ENCODE measurements at places on chromosomes 2 and 18.

GRCh38 chr2:41943159-41943558 lies 104.7 kb upstream of the PKDCC start:
- DNase-seq: no peak

GRCh38 chr2:217988840-217989204 lies 14.0 kb downstream of the TNS1 start:
- no peak for DNase-seq

GRCh38 chr2:199903111-199903510 lies 8.0 kb upstream of the C2orf69 start:
- no peak for DNase-seq

DNA sequence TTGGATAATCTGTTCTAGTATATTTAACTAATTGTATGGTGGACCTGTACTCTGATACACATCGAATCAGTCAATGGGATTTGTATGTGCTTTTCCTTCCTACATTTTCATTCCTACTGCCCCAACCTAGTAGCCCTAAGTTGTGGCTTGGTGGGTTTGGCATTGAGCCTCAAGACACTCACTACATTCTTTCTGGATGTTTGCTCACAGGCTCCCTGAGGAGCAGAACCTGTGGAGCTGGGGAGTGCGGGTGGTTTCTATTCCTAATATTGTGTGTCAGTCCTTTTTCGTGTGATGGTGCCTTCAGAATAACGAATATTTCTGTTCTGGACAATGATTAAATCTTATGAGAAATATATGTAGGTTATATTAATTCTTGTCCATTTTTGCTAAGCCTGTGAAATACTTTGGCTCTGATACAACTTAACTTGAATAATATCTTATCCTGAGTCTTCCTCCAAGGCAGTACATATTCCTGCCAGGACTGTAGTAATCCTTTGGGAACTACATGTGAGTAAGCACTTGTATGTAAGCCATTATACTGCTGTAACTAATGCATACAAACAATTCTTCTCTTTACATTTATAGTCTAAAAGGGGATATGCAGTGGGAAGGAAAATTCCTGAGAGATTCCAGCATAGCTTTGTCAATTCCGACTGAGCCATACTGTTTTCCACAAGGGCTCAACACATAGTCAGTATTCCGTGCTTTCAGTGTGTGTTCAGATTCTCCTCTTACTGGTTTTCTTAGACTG lies 150.6 kb downstream of the AGPS start:
- DNase-seq: no peak

- no peak for DNase-seq
These were observed 147.8 kb upstream of the MAP3K20 start for GRCh38 chr2:172927641-172928357.

DNA sequence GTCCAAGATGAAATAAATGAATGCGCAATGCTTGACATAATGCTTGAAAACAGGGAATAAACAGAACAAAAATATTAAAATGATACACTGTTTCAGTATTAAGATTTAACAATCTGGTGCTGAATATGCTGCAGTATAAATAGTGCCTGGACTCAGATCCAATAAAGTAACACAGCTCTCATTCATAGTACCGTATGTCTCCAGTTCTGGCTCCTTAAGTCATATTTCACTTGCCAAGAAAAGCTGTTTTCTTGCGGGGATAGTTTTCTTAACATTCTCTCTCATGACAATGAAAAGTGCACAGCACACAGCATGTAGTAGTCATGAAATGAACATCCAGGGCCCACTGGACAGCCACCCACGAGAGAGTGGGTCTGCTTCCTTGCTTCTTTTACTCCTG lies 74.7 kb downstream of the SATB2 start:
- DNase-seq: no peak

DNA sequence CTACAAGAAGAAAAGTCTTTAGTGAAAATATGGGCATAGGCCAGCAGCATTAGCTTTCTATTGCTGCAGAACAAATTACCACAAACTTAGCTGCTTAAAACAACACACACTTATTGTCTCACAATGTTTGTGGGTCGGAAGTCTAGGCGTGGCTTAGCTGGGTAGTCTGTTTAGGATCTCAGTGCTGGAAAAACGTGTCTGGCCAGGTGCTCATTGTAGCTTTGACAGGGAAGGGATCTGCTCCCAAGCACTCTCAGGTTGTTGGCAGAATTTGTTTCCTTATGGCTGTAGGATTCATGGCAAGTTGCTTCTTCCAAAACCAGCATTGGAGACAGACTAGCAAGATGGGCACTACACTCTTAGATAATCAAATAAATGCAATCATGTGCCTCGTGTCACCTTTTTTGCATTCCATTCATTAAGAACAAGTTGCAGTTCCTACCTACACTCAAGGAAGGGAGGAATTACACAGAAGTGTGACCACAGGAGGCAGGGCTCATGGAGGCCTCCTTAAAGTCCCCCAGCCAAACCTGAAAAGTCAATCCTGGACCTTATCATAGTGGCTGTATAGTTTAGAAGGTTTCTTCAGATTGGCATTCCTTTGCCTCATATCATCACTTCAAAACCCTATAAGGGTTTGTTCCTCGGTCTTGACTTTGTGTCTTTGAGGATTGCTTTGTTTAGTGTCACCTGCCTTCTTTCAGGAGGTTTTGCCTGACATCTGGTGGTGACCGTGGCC lies 17.3 kb downstream of the MRPL30 start:
- DNase-seq: no peak

DNA sequence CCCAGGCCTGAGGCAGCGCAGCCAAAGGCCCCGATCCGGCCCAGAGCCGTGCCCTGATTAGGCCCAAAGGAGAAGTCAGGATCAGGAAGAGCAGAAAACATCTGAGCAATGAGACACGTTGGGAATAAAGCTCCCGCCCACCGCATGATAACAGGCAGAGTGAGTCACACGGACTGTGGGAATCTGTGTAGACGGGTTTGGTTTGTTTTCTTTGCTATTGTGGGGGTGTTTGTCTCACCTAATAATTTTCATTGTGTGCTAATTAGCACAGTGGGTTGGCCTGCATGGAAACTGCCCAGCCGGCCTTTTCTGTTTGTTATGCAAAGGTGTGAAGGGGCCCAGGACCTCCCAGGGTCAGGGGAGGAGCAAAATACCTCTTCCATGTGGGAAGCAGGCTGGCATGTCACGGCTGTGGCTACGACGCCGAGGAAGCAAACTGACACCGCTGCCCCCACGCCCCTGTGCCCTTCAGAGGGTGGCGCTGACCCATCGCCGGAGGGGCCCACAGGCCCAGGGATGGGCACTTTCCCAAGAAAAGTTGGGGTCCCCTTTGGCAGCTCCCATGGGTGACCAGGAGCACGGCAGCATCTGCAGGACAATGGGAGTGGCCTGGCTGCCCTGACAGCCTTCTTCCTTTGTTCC lies 68.4 kb upstream of the CTDP1 start:
- DNase-seq: no peak

DNA sequence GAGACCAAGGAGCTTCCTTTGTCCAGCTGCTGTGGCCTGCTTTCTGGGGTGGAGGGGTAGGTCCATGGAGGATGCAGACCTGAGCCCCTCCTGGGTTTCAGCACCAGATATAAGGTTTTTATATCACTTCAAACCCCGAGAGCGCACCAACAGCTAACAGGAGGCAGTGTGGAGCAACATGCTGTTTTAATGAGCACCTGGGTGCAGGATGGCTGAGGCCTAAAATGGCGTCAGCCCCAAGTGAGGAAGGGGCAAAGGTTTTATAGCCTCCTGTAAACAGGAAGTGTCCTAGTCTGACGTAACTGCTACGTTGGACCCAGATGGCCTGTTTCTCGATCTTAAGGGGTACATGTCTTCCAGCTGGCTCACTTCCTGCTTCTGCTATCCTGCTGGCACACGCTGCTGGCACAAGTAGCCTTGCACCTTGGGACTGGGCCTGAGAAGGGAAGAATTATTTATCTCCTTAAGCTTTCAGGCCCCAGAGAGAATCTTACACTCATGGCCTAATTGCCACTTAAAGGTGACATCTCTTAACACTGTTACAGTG lies 11.4 kb upstream of the REG1B start:
- no peak for DNase-seq

GRCh38 chr2:113886479-113887008 lies 3.3 kb upstream of the ACTR3 start:
- DNase-seq: peak; percentile 68

GRCh38 chr2:66301022-66301766 lies 133.7 kb upstream of the MEIS1 start:
- no peak for DNase-seq

DNA sequence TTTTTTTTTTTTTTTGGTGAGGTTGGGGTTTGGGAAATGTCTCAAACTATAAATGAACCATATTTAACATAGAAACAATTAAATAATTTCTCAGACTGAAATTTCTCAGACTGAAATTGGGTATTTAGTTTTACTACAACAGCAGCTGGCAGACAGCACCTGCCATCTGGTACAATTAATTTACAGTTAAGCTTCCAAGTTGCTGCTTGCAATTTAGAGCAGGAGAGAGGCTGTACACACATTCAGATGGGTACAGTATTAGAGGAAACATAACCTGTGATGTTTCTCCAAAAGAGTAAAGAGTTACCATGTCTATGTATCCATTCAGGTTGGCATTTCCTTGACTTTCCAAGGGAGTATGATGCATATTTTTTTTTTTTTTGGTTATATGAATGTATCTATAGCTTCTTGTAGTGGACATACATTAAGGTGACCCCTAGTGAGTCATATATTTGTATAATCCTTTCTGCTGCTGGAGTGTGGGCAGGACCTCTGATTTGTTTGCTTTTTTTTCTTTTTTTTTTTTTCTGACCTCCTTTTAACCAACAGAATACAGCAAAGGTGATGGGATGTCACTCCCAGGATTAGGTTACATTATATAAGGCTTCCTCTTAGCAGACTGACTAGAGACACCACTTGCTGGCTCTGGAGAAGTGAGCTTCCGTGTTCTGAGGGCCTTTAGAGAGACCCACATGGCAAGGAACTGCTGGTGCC lies 201.7 kb downstream of the PTH2R start:
- no peak for DNase-seq

GRCh38 chr2:105744909-105745853 lies at the start of gene NCK2:
Gene NCK2, plus strand, starts transcription at chr2:105744912. Its CDS starts 110,152 bp downstream, at chr2:105855064.
- DNase-seq: peak; percentile 76

- DNase-seq: no peak
These were observed 969.6 kb upstream of the PIK3C3 start for GRCh38 chr18:40985436-40985835.

GRCh38 chr2:118706371-118706770 lies 141.1 kb downstream of the EN1 start:
- no peak for DNase-seq
